ENCODE measurements at places on chromosomes 6 and 20.
A peak's percentile ranks its signal among the peaks of the same experiment; 100 is the strongest.

GRCh38 chr6:90274451-90275030 is 22.1 kb downstream of the BACH2 start:
- DNase-seq = peak; percentile 83

- DNase-seq = no peak
Observed at GRCh38 chr6:44161997-44162338, 3.3 kb downstream of the CAPN11 start.

GRCh38 chr20:5020760-5021159 is 19.4 kb upstream of the SLC23A2 start:
- DNase-seq = no peak

DNA sequence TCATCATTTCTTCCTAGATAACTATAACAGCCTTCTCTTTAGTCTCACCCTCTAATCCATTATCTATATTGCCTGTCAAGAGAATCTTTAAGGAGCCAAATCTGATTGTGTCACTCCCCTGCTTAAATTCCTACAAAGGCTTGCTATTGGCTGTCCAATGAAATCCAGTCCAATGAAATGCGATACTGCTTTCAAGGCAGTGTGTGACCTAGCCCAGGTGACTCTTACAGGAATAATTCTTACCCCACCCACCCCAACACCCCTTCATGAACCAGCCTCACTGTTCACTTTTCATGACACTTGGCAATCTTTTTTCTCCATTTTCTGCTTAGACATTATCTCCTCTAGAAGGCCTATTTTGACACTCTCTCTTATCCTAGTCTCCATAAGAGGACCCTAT is 163.3 kb upstream of the MARCKS start:
- no peak for DNase-seq

- no peak for DNase-seq
Observed at GRCh38 chr6:145924600-145924999, 39.6 kb downstream of the SHPRH start.

All from stimulated activated CD4-positive, alpha-beta T cell treated with anti-CD3 and anti-CD28 coated beads, Interleukin-1b, Interleukin-23, amount 100 ng/mL, for 1 hour (primary cell).